ENCODE measurements at places on chromosomes 4 and X.

DNA sequence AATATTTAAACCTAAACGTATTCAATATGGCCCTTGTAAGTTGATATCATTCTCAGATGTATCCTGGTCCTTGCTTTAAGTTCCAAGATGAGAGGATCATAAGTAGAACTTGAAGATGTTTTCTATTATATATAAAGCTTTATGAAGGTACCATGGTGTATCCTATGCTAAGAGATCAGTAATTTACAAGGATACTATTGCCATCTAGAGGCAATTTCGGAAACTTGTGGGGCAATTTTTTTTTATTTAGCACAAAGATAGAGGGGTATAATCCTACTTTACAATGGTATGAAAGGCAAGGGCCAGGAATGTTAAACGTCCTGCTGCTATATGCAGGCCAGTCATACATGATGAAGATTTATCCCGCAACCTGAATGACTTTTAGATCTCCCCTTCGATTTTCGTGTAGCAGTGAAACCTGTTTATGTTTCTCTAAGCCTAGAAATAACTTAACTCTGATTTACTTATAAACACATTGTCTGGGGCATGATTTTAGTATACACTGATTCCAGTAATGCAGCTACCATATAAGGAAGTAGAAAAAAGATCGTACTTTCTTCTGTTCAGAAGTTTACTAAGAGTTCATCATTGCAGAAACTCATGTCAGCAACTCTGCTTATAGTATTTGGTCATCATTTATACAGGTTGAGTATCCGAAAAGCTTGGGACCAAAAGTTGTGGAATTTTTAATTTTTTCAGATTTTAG, 2.6 kb downstream of the SLC25A31 start:
- no peak for DNase-seq

- DNase-seq: no peak
Measured at GRCh38 chrX:136262243-136262642, 11.0 kb upstream of the MAP7D3 start.

- no peak for DNase-seq
Measured at GRCh38 chr4:8181119-8181518, 18.0 kb upstream of the SH3TC1 start.

DNA sequence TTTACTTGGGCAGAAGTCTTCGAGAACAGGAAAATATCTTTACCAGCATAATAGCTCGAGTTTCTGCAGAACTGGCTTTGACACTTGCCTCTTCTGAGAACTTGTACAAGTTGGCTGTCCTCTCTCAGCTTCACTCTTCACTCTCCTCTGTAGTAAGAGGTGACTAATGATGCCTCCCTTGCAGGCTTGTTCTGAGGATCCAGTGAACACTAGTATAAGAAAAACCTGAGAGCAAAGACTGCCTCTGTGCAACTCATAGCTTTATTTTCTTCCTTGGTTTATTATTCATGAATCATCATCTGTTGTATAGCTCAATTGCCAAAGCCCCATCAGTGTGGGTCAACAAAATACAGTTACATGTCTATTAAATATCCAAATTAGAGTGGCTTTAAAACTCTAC, 266.7 kb upstream of the CLNK start:
- DNase-seq: no peak

DNA sequence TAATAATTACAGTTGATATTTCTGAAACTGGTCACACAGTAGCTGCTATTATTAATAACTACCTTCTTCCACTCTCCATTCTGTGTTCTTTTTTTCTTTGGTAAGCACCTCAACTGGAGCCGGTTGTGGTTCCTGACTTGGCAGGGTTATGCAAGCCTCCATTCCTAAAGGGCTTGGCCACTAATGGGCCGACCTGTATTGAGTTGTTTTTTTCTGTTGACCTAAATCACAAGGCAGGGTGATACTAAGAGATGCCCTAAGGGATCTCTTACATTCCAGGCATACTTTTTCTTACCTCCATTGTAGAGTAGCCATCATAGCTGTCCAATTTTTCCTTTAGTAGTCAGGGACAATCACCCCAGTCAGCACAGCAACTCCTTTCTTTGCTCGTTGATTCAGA, 1295.8 kb upstream of the ADGRL3 start:
- DNase-seq: no peak

DNA sequence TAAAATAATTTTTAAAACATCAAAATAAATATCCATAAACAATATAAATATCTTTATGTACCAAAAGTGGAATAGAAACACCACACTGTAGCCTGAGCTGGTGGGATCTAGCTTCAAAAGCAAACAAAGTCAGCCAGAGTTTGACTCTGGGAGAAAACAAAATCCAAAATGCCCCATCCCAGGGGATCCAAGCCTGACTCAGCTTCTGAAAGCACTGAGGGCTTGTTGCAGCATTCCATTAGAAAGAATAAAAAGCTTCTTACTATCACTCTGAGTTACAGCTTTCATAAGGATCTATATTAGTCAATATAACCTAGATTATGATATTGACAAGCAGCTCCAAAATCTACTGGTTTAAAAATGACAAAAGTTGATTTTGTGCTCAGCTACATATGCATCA, 149.7 kb upstream of the ANKRD50 start:
- no peak for DNase-seq

- no peak for DNase-seq
Measured at GRCh38 chrX:13627306-13627705, 25.6 kb upstream of the TCEANC start.

- DNase-seq: no peak
Measured at GRCh38 chr4:24768604-24769003, 26.8 kb upstream of the SOD3 start.

- no peak for DNase-seq
Measured at GRCh38 chr4:85500110-85500867, 25.3 kb downstream of the ARHGAP24 start.

- DNase-seq: no peak
Measured at GRCh38 chrX:84186603-84187532, 1.1 kb downstream of the RPS6KA6 start.

- no peak for DNase-seq
Measured at GRCh38 chrX:125709532-125709931, 389.9 kb downstream of the TEX13C start.

DNA sequence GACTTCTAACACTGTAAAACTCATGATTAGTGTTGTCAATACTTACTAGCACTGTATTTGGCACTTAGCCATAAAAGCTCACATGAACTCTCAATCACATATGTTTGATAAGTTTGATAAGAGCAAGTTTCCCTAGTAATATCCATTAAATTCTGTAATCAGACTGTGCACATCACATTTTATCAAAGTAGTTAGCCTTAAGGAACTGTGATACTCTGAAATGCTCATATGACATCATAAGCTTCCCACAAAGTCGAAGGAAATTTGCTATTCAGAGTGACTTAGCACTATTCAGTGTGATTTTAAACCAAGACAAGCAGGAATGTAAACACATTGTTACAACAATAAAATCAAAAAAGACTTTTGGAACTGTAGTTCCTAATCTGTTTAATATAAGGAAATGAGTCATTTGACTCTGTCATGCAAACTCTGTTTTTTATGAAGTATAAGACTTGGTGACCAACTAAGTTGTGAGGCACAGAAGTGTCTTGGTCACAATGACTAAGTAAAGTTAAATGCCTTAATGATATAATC, 6.7 kb downstream of the SLC7A11 start:
- no peak for DNase-seq

- no peak for DNase-seq
Measured at GRCh38 chrX:20063716-20064351, 52.9 kb downstream of the MAP7D2 start.

- DNase-seq: no peak
Measured at GRCh38 chrX:2732649-2733048, 19.2 kb upstream of the XG start.

DNA sequence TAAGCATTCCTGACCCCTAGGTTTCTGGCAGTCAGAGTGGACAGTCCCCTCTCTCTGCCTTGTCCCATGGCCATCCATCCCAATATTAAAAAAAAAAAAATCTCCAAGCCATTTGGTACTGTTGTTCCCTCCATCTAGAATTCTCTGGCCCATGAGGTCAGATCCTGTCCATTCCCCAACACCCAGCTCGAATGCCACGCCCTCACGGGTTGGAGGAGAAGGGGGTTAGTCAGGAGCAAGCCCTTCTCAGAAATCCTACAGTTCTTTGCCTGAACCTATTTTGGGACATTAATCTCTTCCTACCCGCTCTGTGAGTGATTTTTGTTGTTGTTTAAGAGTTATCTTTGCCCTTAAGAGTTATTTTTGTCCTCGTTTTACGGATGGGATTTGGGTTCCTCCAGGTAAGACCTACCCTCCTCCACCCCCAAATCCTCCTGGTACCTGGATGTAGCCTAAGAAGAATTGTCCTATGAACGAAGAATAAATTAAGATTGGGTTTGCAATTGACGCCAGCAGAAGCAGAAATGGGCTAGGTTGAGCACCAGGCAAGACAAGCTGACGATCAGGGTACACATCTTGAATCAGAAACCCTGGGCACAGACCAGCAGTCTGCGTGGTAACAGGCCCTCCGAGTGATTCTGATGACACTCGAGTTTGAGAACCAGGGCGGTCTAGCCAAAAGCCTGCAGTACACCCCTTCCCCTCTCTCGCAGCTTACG, 977 bp downstream of the RNF175 start:
- no peak for DNase-seq
